ENCODE measurements at places on chromosomes 2 and 18.

DNA sequence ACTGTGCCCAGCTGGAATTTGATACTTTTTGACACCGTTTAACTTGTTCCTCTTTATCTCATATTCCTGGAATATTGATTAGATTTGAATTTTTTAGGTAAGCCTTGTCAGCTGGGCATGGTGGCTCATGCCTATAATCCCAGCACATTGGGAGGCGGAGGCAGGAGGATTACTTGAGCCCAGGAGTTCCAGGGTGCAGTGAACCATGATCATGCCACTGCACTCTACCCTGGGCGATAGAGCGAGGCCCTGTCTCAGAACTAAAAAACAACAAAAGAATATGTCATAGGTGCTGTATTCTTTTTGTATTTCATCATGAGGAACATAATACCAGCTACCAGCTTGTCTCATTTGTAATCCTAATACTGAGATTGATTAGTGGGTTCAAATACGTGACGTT, 90.3 kb downstream of the ZNF532 start:
- no peak for DNase-seq

GRCh38 chr2:179985163-179985820, 21.8 kb downstream of the CWC22 start:
- no peak for DNase-seq

- no peak for DNase-seq
Observed at GRCh38 chr2:182611009-182611408, 105.0 kb upstream of the DNAJC10 start.

DNA sequence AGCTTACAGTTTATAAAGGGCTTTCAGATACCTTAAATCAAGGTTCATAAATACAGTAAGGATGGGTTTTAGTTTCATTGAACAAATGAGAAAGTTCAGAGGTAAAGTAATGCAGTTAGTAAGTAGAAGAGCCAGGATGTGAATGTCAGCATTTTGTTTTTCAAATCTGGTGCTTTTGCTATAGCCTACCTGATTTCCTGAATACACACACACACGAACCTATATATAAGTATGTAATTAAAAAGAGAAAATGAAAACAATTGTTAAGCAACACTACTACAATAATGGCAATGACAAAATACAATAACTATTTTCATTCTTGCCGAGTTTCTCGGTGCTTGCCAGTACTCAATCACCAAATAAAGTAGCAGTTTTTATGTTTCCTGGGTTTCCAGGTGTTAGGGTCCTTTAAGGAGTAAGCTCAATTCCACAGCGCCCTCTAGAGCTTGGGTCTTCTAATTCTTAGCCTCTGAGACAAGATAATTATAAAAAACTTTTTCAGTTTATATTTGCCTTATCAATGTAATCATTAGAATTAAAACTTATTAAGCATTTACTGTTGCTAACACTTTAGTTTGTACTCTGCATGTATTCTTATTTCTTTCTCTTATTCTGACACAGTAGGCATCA, 512.9 kb upstream of the ACVR2A start:
- peak; percentile 54 for DNase-seq

DNA sequence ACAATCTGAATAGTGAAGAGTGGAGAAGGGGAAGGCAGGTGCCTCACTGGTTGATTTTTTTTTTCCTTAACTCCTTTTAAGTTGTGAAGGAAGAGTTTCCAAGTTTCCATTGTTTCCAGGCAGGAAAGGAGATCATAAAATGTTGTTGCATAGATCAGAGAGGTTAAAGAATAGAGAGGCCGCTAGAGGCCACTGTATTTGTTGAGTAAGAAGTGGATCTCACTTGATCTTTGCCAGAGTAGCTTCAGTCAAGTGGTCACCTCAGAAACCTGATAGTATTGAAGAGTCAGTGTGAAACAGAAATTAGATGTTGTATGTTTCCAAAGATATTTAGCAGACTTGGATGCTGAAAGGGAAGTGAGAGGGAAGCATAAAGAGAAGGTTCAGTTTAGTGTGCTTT, 17.6 kb downstream of the CTNNA2 start:
- DNase-seq: no peak

GRCh38 chr2:189870381-189871085, 86.3 kb downstream of the PMS1 start:
- DNase-seq: no peak

DNA sequence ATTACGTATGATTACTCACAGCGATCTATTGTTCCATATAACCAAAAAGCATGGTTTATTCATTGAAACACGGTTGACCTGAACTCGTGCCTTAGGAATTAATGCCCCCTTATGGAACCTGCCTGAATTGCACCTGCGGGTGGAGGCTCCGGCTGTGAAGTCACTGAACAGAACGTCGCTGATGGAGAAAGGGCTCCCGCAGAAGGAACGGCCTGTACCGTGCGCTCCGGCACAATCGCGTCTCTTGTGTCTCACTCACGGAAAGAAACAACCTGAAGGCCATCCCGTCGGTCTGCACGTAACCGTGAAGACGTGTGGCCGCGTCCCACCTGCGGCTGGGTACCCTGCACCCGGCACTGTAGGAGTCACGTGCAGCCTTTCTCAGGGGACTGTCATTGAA, 133.1 kb downstream of the NFATC1 start:
- peak; percentile 75 for DNase-seq

DNA sequence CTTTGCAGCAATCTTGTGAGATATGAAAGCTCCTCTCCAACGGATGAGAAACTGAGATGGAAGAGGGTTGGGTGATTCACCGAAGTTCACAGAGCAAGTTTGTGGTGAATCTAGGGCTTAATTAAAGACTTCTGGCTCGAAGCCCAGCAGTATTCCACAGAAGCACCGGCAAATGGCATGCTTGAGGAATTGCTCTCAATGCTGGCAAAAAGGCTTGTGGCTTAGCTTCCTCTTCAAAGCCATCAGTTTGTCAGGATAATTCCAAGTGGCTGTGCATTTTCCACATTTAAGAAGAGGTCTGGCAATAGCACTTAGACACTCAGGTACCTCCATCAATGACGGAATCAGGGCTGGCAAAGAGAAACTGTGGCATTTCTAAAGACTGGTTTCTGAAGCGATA, 98.7 kb upstream of the SLC66A3 start:
- no peak for DNase-seq

DNA sequence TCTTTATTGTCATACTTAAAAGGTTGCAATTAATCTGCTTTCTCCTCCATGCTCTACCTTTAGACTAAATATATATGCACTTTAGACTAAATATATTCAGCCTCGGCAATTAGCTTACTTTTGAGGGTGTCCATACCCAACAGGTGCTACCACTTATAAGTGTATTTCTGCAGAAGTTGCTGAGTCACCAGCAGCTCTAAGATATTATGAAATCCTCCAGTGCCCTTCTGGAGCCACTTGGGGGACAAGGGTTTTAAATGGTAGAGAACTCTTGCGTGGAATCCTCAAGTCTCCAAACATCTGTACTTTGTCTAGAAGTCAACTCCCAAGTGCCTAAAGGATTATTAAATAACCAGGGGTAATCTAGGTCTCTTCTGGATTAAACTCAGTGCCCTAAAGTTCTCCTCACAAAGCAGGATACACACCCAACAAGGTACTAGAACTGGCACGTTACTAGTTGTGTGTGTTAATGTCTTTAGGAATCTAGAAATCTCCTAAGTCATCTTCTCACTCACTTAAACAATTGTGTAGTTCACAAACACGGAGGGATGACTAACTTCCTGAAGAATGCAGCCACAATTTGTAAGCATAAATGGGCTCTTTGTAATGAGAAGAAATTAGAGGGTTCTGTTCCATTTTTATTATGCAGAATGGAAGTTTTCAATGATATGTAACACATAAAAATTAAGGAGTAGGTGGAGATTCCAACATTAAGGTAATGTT, 159.7 kb downstream of the CD226 start:
- no peak for DNase-seq

GRCh38 chr2:109304242-109304641, 175.2 kb downstream of the SH3RF3 start:
- no peak for DNase-seq

DNA sequence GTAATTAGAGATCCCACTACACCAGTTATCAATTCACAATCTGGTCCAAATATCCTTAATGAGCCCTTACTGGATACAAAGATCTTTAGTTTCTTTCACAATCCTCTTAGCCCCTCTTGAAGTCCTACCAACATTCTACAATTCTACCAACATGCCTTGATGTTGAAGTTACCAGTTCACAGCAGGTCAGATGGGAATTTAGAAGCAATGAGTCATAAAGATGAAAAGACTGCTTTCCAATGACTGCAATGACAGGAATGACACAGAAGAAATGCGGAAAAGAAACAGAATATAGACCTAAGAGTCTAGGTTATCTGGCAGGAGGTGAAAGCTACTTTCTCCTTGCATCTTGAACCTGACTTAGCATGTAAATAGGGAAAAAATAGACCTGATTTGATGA, 24.5 kb downstream of the RTTN start:
- no peak for DNase-seq

DNA sequence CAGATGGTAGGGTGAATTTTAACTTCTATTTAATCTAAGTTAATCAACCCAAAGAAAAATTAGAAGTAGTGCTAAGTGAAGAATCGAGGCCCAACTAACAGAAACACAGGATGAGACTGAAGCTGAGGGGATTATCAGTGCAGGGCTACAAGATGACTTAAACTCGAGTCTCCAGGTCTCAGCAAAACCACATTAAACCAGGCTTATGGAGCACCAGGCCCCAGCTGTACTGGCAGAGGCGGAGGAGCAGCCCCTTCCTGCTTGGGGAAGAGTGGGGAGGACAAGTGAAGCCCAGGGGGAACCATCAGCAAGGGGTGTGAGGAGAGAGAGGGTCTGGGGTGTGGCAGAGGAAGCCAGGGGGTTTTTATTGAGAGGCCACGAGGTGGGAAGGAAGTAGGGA, 135.9 kb upstream of the EPAS1 start:
- DNase-seq: no peak

DNA sequence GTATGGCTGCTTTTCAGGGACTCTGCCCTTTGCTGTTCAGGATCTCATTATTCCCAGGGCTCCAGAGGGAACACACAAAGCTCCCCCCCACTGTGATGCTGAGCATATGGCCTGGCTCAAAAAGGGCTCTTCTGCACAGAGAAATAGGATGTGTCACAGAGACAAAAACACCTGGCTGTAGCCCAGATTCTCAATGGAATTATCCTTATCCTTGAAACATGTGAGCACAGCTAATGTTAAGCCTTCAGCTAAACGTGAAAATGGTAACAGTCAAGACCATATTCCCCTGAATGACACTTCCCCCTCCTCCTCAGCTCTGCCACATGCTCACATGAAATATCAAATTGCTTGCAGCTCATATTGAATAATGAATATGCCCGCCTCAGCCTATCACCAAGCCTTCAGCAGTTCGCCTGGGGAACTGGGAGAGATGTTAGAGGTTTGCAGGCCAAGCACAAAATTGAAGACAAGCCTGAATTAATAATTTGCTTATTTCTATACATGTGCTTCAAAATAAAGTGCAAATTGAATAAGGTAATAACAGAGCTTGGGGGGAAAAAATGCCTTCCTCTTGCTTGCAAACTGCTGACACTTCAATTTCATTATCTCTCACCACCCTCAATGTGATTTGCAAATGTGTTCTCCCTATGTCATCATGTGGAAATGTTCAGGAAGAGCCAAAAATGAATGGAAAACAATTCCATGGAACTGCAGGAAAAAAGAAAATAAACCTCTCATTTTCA, 181.0 kb upstream of the HNRNPA3 start:
- DNase-seq: no peak

DNA sequence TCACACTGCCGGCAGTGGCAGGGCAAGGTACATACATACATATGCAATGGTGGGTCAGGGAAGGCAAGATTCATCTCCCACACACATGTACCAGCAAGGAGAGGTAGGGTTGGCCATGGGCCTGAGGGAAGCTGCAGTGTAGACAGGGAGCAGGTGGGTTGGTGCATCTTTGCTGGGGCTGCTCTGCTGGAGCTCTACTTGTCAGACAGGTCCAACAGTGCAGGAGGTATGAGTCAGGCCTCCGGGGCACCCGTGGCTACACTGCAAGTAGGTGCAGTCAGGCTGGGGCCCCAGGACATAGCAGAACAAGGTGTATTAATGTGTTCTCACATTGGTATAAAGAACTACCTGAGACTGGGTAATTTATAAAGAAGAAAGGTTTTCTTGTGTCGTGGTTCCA, 281.1 kb upstream of the COL3A1 start:
- no peak for DNase-seq

DNA sequence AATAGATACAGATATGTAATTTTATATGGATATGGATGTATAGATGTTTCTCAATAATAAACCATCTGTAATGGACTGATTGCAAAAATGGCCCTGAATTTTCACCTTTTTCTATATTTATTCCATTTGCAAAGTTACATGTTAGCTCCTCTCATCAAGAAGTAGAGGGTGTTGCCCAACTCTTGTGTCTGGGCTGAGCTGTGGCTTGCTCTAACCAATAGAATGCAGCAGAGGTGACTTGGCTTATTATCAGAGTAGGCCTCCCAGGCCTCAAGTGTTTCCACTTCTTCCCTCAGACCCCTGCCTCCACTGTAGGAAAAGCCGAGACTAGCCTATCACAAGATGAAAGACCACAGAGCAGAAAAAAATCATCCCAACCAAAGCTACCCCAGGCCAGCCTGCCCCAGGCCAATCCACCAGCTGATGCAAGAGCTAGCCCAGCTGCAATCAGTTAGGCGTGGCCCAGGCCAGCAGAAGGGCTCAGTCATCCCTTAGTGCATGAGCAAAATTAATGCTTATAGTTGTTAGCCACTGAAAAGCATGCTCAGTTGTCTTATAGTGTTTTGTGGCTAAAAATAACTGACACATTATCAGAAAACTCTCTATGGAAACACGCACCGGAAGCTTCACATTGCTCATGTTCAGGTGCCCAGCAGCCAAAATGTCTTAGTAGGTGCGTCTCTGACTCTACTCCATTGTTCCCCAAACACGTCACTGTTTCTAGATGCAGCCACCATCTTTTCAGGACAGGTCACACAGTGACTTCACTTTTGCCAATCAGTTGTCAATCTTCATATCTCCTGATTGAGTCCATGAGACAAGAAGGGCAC, 464.0 kb downstream of the FBXO15 start:
- no peak for DNase-seq

DNA sequence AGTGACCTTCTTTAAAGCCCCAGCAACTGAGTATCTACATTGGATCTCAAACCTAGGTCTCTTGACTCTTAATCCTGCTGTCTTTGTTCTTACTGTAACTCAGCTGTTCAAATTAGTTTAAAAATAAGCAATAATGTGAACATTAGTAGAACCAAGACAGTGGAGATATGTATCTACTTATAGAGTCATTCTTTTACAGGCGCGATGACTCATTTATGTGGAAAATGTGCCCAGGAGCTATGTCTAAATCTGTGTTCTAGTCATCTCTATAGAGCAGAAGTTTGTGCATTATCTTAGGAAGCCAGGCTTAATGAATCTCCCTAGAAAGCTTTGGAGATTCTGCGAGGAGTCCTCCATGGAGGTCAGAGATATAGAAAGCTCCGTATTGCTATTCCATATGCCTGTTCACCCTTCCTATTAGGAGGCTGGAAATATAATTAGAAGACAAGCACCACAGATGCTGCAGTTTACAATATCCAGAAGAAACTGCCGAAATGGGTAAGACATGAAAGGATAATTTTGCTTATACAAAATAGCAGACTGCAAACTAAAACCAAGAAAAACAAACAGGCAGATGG, 211.6 kb downstream of the TRIB2 start:
- DNase-seq: no peak

- DNase-seq: no peak
Observed at GRCh38 chr18:34744569-34744968, 34.5 kb downstream of the DTNA start.

GRCh38 chr18:80228051-80228848, 19.1 kb downstream of the PARD6G start:
- DNase-seq: no peak
